Stimulated activated CD4-positive, alpha-beta T cell treated with anti-CD3 and anti-CD28 coated beads, Interleukin-1b, Interleukin-23, amount 100 ng/mL, for 1 hour (primary cell): ENCODE measurements at places on chromosomes 6 and 20.

- DNase-seq = no peak
Measured at GRCh38 chr6:161815965-161816364, 542.1 kb upstream of the AGPAT4 start.

DNA sequence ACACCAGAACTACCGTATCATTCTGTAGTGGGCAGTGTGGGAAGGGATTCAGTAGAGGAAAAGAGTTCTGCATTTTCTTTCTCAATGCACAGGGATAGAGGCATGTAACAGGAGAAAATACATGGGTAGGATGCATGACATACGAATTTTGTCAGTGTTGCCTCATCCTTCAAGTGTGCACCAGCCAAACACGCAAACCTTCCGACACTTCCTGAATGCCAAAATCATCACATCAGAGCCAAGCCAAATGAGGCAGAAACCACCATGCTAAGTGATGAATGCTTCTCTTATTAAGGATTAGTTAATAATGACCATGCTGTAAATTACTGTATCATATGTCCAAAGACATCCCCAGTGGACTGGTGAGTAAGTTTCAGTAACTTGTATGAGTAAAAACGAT is 27.3 kb downstream of the RAMACL start:
- no peak for DNase-seq

DNA sequence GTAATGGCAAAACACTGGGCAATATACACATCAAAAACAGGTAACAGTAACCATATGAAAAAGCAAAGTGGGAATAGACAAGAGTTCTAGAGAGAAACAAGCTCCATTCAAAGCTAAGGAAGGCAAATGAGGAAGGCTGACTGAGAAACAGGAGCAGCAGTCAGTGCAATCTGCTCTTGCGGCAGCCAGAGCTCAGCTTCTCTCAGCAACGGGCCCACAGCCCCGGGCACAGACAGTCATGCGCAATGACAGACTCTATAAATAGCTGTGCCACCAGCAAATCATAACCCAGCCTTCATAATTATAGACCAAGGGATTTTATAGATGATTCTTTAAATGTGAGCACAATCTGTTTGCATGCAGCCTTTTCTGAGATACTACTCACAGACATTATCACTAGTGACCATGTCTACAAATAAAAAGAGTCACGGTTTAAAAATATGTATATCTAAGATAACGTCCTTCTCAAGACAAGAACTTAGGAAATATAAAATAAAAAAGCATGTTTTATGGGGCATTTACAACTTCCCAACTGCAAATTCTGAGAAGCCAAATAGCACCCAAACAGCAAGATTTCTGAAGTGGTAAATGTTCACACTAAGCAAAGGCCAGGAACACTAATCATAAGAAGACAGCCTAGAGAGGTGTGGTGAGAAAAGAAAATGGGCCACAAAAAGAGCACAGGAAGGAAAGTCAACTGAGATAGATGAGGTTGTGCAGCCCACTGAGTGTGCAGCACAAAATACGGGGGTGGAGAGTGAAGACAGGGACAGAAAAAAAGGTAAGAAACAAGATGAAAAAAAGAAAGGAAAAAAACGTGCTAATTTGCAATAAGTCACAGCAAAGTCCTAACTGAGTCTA is 39.9 kb upstream of the BEND6 start:
- no peak for DNase-seq

DNA sequence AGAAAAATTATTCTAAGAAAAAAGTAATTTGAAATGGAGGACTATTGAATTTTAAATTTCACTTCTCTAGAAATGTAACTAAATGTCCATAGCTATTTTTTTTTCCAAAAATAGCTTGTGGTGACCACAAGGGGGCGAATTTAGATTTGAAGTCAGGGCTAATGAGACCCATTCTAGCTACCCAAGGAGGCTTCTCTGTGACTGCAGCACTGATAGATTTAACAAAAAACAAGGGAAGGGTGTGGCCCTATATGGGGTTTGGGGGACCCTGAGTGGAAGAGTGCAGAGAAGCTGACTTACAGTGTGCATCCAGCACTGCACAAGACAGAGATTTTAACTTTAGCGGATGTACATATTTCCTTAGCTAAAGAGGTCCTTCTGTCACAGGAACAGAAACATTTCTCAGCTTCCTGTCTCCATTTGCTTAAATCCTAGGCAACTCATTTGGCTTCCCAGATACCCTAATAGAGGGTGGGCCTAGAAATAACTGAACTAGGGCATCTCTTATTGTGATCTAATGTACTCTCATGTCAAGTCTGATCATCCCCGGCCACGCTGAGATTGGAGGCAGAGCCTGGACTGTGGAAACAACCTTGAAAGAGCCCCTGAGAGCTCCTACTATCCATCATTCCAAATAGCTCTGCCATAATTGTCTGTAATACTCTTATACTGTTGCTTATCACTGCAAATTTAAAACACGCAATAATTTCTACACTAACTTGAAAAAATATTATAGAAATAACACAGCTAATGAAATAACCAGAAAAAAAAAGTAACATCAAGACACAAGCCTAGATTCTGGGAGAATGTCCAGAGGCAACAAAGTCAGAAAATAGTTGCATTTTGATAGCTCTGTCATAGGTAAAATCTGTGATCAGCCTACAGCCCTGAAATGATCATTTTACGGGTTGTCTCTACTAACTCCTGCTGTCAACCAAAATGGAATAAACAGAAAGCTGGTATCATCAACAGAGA is 93.6 kb downstream of the SNAP91 start:
- DNase-seq = no peak

GRCh38 chr6:133817460-133818047 is 71.4 kb upstream of the TCF21 start:
- peak; percentile 15 for DNase-seq

DNA sequence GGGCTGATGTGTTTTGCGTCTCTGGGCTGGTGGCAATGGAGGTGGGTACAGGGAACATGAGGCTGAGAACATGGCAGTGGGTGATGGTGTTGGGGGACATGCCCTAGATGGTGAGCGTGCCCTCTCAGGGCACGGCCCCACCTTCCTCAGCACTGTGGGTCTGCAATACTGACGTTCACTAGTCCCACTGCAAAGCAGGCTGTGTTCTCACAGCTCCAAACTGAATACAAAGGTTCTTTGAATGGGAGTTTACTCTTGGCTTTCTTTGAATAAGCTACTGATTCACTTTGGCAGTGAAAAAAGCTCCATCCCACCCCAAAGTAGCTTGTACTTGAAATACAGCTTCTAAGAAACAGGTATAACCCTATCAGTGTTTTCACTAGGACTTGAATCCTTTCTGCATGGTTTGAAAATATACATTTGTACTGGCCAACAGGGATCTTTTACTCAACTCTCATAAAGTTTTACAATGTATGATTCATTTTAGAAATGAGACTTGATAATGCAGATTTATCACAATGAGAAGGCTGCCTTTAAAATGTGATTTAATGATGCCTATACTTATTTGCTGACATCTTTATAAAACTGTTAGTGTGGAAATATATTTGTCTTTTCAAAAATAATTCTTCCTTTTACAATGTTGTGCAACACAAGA is 400.7 kb downstream of the ZFAND3 start:
- DNase-seq = no peak
